NCI-H1930 (cell line): ENCODE measurements at places on chromosomes 5 and 9.

GRCh38 chr9:34178436-34179212 lies at the start of gene UBAP1:
UBAP1 (plus strand) TSS chr9:34179043; CDS start chr9:34220915, 41,872 bp downstream.
- peak; percentile 97 for DNase-seq

- no peak for DNase-seq
These were observed 43.9 kb downstream of the SH3RF2 start for GRCh38 chr5:145980259-145980658.

DNA sequence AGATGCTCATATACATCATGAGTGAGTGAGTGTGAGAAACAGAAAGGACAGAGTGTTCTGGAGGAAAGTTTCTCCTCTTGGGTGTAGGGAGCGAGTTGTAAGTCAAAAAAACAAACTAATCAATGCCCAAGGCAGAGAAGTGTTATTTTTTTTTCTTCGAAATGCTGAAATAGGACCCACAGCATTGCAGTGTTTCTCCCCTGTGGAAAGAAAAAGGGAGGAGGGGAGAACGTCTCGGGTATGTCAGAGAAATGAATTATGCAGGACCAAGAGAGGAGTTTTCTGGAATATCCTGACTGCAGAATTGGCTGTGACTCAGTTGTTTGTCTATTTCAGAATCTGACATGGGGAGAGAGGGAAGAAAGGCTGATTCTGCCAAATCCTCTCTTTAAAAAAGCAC lies 337.9 kb upstream of the RFX3 start:
- no peak for DNase-seq

DNA sequence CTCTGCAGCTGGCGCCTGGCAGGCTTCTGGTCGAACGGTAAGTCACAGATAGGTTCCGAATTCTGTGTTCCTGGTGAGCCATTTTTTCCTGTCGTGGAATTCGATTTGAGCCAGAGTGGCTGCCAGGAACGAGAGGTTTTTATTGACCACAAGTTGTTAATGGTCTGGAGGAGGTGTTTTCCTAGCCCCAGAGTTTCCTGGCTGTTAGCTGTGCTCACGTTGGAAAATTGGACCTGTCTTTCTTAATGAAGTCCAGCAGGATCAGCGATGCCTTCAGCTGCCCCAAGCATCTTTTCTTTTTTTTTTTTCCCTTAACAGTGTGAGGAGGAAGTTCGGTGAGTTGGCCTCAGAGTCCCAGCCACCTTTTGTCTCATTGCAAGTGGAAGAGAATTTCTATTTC lies 62.9 kb downstream of the COL5A1 start:
- no peak for DNase-seq

DNA sequence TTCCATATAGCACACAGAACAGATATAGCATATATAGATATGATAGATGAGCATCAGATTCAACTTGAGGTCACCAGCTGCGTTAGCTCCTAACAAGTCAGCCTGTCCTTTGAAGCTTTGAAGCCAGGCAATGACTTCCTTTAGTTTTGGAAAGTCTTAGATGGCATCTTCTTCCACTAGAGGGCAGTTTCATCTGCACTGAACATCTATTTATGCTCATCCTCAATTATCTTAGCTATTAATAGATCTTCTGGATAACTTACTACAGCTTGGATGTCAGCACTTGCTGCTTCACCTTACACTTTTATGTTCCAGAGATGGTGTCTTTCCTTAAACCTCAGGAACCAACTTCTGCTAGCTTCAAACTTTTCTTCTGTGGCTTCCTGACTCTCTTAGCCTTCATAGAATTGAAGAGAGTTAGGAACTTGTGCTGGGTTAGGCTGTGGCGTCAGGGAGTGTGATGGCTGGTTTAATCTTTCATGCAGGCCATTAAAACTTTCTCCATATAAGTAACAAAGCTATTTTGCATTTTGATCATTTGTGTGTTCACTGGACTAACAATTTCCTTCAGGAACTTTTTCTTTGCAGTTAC lies 1401.4 kb downstream of the EFNA5 start:
- no peak for DNase-seq
